NAMALWA (cell line): ENCODE measurements at places on chromosomes 4 and X.

DNA sequence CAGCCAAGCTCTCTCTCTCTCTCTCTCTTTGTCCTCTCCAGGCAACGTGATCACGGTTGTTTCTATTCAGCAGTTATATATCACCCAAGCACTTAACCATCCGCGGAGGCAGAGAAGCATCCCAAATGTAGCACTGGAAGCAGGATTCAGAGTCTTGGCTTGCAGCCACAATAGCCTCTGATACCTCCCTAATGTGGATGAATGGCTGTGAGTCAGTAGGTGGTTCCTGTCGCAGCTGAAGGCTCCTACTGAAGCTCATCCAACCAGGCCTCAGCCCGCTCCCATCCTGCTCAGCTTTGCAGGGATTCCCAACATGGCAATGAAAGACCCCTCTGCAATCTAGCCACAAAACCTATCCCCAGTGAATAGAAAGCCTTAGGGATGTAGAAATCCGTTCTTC is 5.1 kb downstream of the HS6ST2 start:
- DNase-seq, result no peak

DNA sequence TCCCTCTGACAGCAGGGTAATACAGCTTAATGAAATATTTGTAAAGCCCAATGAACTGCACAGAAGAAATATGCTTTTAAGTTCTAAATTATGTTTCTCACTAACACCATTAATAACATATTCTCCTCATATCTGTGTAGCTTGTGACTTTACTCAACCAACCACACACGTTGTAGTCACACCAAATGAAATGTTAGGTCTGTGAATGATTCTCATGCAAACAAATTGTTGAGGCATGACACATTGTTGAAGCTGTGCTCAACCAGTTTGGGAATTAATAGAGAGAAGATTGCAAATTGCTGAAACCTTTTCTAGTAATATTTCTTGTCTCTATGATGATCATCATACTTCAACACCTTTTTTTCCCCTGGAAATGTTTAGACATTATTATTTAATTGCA is 645.9 kb downstream of the PCDH7 start:
- no peak for DNase-seq

GRCh38 chr4:127997534-127998388 is 32.6 kb downstream of the ABHD18 start:
- peak; percentile 88 for DNase-seq

GRCh38 chr4:186698028-186698427 is 25.6 kb downstream of the FAT1 start:
- DNase-seq, result no peak

DNA sequence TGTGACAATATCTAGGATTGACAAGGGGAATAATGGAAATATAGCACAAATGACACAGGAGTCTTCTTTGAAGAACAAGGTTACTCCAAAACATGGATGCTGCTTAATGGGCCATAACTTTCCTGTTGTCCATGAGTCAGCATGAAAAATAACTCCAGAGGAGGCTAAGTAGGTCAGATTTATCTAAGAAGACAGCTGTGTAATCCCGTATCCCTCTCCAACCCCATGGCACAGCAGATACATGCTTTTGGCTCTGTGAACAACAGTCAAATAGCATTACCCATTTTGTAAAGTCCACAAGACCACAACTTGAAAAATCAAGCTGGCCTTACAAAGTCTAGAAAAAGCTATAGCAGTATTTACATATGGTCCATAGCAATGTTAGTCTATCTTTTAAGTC is 2.1 kb upstream of the TMEM131L start:
- peak; percentile 46 for DNase-seq

DNA sequence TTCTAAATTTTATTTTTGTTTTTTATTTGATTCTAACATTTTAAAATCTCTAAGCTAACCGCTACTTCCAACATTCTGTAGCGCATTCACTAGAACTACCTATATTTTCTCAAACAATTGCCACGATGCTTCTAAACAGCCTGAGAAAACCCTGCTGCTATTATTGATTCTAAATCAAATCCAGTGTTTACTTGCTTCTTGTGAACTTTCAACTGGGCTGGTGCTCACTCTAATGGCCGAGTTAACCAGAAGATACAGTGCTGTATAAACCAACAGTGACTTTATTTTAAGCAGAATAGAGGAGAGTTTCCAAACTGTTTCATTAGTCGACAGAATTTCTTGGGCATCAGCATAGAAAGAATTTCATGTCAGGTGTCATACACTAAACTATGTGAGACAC is 110.3 kb downstream of the DLG3 start:
- no peak for DNase-seq

DNA sequence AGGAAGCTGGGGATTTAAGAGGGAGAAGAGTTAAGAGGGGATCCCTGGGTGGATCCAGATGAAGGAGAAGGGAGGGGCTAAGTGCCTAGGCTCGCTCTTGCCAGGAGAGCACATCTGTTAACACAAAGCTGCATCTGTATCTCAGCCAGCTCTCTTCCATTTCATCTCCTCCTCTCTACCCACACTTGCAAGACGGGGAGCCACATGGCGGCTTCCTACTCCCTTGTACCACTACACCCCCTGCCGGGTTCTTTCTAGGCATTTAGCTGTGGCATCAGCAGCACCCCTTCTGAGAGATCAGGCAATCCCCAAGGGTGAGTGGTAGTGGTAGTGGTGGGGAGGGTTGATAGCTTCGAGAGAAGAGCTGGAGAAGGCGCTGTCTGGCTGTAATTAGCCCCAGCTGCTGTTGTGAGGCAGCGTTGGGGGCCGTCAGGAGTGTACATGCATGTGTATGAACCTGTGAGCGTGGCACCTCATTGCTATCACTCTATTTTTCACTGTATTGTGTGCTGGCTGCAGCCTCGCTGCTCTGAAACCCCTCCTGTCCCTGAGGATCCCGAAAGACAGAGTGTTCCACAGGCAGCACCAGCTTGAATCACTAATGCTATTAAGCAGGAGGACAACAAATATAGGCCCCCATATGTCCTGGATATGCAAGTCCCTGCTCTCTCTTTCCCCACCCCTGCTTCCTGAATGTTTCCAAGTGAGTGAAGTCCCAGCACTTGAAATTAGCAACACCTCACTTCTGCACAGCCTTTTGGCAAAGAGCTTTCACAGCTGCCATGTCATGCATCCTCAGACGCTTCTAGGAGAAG is 73.7 kb downstream of the RTL9 start:
- no peak for DNase-seq

- DNase-seq, result no peak
Observed at GRCh38 chr4:147332091-147332490, 148.8 kb upstream of the EDNRA start.

GRCh38 chr4:71680706-71681105 is 103.2 kb downstream of the GC start:
- no peak for DNase-seq

GRCh38 chr4:176849076-176849475 is 56.4 kb upstream of the VEGFC start:
- no peak for DNase-seq

DNA sequence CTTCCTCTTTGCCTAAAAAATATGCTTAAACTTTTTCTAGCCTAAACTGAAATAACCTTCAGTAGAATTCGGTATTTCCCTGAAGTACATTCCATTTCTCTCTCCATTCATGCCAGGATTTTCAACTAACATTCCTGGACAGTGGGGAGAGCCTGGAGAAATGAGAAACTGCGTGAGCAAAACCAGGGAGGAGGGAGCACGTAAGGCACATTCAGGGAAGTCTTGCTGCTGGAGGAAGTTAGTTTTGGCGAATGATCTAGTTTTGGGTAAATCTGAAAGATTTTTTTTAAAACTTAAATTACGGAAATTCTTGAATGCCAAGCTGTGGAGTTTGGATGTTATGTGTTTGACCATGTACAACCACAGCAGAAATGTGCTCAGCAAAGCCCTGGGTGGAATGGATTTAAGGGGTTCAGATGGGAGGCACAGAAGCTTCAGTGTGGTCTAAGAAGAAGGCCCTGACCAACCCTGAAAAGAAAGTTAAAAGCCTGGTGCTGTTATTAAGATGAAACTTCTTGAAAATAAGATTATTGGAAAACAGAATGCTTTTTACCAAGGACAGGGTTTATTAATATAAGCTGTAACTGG is 347.8 kb downstream of the ANK2 start:
- no peak for DNase-seq

- no peak for DNase-seq
Observed at GRCh38 chr4:62342346-62342745, 1142.2 kb downstream of the ADGRL3 start.

DNA sequence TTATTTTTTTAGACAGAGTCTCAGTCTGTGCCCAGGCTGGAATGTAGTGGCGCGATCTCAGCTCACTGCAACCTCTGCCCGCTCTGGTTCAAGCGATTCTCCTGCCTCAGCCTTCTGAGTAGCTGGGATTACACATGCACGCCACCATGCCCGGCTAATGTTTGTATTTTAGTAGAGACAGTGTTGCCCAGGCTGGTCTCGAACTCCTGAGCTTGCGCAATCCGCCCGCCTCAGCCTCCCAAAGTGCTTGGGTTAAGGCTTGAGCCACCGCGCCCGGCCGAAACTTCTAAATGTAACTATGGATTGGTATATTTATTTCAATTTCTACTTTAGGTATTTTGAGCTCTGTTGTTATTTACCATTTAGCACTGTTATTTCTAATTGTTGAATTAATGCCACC is 79.4 kb downstream of the FAM193A start:
- DNase-seq, result no peak

DNA sequence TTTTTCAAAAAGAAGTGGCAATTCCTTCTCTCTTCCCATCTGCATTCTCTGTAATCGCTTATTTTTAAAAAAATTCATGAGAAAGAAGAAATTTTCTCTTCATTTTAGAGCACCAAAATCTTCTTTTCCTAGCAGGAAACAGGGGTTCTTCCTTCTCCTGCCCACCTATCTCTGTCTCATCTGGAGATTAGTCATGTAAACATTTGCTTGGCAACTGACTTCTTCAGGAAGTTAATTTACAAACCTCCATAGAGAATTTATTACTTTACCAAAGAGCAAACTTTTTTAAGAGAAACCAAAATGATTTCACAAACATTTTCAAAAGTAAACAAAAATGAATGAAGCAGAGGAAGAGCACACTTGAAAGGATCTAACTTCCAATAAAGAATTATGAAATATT is 13.5 kb downstream of the TTC29 start:
- DNase-seq, result no peak

GRCh38 chr4:31126881-31127398 is 406.8 kb downstream of the PCDH7 start:
- no peak for DNase-seq

DNA sequence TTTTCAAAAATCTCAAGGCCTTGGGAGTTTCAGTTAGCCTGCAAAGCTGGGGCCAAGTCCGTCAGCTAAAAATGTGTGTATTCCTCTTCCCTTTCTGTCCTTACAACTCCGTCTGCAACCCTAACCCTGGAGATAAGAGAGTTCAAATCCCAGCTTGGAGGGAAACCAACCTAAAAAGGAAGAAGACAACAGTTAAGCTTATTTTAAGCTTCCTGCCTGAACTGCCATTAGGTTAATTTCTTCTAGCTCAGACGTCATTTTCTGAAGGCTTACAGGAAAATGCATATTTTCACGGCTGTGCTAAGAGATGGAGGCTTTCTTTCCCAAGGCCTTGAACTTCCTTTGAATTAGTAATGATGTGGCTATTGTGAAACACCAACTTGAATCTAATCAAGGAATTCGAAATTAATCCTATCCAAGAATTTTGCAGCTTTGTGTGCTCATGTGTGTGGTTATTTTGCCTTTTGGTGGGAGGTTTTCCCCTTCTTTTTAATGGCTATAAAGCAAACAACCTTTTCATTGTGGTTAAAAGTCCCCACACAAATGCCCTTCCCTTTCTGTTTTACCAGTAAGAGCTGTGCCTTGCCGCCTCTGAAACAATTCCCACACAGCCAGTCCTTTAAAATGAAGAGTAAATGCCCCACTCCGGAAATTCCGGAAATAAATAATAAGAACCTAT is 103.5 kb downstream of the IRF2 start:
- no peak for DNase-seq

DNA sequence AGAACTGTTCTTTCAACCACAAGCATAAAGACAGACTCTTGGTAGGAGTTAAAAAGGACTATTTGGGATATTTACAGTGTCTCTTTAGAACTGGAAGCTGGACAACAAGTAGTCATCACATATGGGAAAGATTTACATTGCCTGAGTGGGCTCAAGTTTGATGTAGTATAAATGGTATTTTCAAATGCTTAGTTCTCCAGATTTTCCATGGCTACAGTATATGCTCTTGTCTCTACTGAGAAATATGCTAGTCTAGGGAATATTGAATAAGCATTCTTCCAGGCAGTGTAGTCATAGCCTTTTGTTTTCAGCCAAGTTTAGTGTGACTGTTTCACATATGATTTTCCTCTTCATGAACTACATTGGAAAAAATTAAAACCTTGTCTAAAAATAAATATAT is 315.6 kb downstream of the ARHGAP24 start:
- DNase-seq, result no peak

DNA sequence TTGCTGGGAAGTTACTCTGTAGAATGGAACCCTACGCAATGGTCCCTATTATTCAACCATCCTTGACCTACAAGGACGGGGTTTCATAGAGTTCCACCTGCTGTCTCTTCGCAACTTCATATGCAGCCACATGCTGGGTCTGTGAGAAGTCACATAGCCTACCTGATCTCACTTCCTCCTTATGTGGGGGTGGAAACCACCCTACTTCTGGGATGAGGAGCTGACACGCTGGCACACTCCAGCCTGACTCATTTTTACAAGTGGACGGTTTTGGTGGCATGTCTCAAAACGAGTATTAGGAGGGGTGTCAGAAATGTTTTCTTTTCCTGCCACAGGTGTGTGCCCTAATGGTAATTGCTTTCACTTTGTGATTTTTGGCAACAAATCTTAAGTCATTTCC is 36.8 kb upstream of the ARSD start:
- no peak for DNase-seq

DNA sequence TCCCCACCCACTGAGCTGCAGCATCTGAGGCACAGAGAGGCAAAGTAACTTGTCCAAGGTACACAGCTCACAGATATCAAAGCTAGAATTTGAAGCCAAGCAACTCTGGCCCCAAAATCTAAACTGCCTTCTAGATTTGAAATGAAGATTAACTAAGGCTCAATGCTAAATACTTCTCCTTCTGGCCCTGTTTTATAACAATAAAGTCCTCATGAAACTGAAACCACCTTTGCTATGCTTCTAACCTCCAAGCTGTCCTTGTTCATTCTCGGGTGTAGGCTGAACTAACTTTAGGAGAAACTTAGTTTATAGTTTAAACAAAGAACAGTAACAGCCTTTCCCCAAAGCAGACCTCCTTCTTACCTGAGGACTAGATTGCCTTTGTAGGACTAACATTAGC is 93.6 kb downstream of the DCTD start:
- DNase-seq, result no peak

DNA sequence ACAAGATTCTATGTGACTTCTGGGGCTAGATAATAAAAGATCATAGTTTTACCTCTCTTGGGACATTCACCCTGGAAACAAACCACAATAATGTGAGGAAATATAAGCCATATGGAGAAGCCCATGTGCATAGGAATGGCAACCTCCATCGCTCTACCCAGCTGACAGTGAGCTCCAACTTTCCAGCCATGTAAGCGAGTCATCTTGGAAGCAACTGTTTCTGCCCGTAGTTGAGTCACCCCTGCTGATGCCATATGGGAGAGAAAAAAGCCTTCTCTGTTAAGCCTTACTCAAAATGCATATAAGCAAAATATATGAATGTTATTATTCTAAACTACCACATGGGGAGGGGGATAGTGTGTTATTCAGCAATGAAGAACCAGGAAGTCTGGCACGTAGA is 31.4 kb upstream of the RELL1 start:
- DNase-seq, result no peak
